EL (cell line): ENCODE measurements at places on chromosomes 12 and 14.
A peak's percentile ranks its signal among the peaks of the same experiment; 100 is the strongest.

DNA sequence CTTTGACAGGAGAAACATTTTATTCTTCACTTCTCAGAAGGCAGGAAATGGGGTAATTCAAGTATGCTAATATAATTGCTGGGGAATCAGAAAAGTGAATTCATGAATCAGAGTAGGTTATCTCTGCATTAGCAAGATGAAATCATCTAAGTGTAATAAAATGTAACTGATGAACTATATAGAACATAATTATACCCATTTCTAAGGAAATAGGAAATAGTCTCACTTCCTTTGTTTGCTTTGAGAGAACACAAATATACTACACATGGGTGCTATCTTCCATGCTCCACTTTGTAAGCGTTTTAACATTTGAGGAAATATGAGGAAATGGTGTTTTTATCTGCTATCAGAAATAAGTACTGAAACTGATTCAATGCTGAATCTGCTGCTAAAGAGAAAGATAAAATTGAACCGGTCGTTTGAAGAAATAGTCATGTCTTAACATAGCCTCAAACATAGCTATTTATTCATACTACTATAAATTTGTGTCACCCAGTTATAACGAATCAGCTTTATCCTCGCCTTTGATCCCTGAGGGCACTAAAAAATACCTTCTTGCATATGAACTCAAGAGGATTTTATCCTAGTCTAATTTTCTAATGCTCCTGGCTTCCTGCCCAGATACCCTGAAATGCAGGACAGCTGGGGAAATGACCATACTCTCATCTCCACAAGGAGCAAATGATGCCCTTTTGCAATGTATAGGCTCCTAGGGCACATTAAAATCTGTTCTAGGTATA, 696.0 kb downstream of the C12orf50 start:
- no peak for DNase-seq

- no peak for DNase-seq
Measured at GRCh38 chr12:127119600-127120140, 1147.3 kb upstream of the TMEM132C start.

- peak; percentile 24 for DNase-seq
Measured at GRCh38 chr12:109944561-109945359, 44.7 kb downstream of the TCHP start.

DNA sequence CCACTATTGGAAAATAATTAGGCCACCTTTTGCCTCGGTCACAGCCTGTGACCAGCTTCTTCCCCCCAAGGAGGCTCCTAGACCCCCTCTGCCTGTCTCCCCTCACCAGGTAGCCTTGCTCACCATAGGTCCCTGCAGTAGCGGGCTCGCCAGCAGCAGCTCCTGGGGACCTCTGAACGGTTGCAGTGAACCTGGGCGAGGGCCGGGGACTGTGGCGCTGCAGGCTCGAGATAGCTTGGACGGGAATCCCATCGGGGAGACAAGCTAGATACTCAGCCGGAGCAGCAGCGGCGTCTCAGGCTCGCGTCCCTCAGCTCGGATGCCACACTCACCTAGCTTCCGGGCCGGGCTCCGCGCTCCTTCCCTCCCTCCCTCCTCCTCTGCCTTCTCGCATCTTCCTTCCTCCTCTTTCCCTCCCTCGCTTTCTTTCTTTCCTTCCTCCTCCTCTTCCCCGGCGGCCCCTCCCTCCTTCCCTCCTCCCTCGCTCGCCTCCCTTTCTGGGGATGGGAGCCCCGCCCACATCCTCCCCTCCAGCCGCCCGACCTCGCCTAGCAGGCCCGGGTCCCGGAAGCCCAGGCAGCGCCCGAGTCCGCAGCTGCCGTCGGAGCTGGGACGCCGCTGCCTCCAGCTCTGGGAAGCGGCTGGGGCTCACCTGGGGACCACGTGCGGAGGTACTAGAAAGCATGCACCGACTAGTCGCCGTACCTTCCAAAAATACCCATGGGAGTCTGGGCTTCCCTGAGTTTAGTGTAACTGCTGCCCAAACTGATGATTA, at the start of gene BMP4:
TSS of gene BMP4 (minus strand) at position 399 of the 775 bp plus-strand sequence. CDS start 4,603 bp downstream, outside the sequence.
- DNase-seq, result peak; percentile 92

- DNase-seq, result peak; percentile 47
Measured at GRCh38 chr12:76085520-76085868, 1.0 kb upstream of the NAP1L1 start.

DNA sequence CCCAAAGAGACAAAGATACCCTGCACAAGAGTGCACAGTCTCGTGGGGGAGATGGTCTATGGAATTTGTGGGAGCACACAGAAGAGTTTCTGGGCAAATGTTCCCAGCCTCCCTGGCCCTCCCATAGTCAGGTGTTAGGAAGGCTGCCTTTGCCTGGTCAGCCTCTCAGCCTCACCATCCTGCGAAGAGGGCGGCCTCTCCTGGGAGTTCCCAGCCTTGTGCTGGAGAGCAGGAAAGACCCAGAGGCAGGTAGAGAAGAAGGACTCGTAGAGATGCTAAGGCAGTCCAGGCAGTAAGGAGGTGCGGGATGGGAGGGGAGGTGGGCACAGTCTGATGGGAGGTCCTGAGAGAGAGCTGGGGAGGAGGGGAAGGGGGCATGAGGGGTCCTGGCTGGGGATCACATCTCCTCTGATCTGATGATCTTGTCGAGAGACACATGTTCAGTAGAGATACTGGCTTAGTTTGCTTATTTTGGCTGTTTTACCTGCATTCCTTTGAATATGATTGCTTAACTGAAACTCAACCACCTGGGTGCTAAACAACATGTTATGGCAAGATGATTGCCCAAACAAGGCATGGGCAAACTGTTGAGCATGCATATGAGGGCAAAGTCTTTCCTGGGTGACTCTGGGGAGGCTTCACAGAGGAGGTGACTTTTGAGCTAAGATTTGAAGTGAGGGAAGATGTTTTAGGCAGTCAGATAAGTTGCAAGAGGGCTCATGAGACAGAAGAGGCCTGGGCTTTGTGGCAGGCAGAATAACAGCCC, 10.5 kb downstream of the SERPINA6 start:
- no peak for DNase-seq

GRCh38 chr14:79090641-79091180, 920.5 kb downstream of the NRXN3 start:
- DNase-seq, result no peak

DNA sequence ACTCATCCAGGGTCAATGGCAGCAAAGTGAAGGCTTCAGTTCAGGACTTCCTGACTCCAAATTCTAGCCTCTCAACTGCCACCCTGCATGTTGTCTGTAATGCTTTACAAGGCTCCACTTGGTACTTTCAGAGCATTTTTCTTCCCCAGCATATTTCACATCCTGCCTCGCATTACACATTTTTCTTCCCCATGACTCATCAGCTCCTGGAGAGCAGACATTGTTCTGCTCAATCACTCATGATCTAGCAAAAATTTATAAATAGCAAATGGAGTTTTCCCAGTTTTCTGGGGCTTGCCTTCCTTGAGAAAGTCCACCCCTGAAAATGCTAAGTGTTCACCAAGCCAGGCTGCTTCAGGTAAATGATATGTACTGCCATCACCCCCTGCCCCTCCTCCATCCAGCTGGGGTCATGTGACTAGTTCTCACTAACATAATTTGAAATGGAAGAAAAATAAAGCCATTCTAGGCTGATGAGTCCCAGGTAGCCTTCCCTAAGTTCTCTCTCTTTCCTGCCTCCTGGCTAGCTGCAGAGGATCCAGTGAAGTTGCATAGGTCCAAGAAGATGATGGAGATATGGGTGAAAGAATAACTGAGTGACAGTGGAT, 69.4 kb downstream of the ARMH4 start:
- peak; percentile 90 for DNase-seq

GRCh38 chr12:1912580-1913376, 5.7 kb downstream of the CACNA2D4 start:
- peak; percentile 84 for DNase-seq

DNA sequence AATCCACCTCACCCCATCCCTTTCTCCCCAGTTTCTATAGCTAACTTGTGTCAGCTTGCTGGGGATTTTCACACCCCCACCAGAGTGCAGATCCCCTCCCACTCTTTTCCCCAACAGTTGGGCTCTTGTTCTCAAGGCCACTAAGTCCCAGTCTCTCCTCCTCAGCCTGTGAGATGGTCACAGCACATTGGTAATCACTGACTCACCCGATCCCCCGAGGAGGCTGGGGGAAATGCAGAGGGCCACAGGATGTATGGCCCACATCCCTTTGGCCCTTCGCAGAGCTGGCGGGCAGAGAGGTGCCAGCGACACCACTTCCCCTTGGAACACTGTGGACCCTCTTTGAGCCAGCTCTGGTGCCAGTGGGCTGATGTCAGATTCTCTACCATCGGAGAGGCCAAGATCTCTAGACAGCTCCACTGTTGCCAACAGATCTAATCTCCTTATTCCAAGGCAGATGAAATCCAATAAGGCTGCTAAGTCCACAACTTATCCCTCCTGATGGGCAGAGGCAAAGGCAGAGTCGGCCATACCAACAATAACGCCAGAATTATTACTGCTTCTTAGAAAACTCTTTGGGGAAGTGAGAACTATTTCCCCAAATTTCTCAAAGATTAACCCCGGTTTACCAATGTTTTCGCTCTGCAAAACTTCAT, 1.6 kb downstream of the FMNL3 start:
- peak; percentile 90 for DNase-seq

GRCh38 chr12:5000658-5001385, 42.9 kb upstream of the KCNA5 start:
- no peak for DNase-seq

GRCh38 chr12:15754233-15754632, 35.0 kb downstream of the EPS8 start:
- DNase-seq, result no peak

DNA sequence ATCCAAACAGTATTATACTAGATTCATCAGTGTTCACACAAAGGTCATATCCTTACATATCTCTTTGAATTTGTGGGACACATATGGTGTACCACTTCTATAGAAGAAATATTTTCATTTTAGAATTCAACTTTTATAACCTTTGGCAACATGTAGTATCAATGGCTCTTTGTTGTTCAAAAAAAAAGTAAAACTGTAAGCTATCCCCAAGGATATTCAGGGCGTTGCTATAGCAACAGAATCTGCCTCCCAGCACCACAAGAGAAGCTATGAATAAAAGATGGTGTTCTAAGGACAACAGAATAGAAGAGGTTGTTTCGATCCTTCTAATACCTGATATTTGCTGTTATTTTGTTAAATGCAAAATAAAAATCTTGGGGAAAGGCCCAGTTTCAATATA, 139.3 kb downstream of the BRMS1L start:
- no peak for DNase-seq

DNA sequence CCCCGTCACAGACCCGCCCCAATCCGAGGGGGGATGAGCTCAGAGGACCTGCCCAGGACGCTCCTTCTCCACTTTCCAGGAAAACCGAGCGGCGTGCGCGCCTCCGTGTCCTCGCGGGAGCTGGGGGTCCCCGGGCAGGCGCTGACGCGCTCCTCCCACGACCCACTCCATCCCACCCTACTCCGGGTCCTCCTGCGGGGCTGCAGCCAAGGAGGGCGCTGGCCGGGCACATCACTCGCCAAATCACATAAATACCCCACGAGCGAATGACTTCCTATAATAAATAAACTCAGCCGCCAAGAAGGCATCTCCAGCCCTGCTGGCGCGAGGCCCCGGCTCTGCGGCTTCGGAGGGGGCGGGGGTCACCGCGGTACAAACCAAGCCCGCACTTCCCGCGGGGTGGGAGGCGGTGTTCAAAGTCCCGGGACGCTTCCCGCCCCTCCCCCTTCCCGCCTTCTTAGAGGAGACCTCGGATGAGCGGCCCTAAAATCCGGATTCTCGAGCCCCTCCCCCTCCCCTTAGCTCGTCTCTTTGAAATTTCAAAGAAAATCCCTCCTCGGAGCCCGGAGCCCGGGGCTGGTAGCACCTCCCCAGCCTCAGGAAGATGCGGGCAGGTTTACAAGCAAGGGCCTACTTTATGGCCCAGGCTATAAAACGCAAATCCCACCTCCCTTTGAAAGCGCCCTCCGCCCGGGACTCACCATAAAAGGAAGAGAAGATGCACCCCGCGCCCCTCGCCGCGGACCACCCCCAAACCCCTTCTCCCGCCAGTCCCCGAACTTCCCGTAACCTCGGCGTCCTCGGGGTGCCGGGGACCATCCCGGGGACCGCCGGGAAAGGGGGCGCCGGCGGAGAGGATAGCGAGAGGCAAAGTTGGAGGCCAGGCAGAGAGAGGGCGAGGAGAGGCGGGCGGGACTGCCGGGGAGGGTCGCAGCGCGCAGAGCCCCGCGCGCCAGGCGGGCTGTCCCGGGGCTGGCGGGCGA, 712 bp upstream of the FZD10 start:
- DNase-seq, result no peak

- DNase-seq, result no peak
Measured at GRCh38 chr14:103366741-103367140, 18.5 kb upstream of the MARK3 start.

- DNase-seq, result peak; percentile 51
Measured at GRCh38 chr12:80445083-80445793, 1.2 kb downstream of the PTPRQ start.

- DNase-seq, result peak; percentile 28
Measured at GRCh38 chr14:51014625-51015024, 70.3 kb upstream of the PYGL start.

- DNase-seq, result no peak
Measured at GRCh38 chr12:58586762-58587161, 333.5 kb downstream of the LRIG3 start.

GRCh38 chr12:110249105-110249504, 31.9 kb upstream of the ATP2A2 start:
- DNase-seq, result no peak

DNA sequence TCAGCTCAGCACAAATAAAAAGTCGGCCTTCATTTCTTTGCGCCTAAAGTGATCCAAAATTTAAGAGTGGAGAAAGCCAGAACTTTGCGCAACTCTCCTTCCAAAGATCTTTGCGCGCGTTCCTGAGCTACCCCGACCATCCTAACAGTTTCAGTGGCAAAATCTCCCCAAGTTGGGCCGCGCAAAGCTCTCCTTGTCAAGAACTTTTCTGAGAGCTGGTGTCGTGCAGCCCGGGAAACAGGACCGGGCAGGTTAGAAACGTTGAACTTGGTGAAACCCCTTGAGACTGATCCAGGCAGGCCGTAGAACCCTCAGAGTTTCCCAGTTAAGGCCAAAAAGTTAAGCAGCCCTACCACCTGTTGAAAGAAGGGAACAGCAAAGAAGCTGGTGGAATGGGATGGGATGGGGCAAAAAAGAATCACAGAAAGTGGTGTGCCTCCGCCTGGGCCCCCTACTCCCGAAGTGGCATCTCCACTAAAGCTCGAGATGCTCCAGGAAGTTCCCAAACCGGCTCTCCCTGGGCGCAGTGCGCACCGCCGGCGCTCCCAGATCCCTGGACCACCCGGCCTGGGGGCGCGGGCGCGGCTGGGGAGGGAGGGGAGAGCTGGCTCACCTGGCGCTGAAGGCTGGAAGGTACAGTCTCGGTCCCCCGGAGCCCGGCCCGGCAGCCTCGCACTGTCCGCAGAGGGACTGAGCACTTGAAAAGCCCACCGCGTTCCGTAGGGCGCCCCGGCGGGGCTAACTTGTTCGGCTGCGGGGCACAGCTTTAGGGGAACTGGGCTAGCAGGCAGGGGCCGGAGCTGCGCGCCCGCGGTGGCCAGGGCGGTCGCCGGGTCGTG, 768 bp downstream of the DBX2 start:
- no peak for DNase-seq
